ENCODE measurements at places on chromosomes 3 and 15. TPM values are rescaled to one million over a fixed set of nuclear protein-coding genes. Genes with fewer than 3 reads are reported as not detected.

DNA sequence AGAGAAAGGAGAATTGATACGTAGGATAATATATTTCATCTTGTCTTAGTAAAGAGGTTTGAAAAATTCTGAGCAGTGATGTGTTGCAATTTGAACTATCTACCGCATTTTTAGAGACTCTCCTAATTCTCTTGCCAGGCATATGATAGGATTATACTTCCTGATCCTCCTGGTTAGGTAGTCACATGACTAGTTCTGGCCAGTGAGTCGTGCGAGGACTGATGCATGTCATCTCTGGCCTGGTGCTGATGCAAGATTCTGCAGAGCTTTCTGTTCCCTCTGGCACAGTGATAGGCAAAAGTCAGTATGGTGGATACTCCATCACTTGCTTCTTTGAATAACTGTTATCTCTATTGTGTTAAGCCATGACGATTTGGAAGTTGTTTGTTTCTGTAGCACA, 277.6 kb upstream of the NAALADL2 start:
- DNase-seq: no peak

- no peak for DNase-seq
Measured at GRCh38 chr15:95138604-95139270, 907.4 kb downstream of the MCTP2 start.

DNA sequence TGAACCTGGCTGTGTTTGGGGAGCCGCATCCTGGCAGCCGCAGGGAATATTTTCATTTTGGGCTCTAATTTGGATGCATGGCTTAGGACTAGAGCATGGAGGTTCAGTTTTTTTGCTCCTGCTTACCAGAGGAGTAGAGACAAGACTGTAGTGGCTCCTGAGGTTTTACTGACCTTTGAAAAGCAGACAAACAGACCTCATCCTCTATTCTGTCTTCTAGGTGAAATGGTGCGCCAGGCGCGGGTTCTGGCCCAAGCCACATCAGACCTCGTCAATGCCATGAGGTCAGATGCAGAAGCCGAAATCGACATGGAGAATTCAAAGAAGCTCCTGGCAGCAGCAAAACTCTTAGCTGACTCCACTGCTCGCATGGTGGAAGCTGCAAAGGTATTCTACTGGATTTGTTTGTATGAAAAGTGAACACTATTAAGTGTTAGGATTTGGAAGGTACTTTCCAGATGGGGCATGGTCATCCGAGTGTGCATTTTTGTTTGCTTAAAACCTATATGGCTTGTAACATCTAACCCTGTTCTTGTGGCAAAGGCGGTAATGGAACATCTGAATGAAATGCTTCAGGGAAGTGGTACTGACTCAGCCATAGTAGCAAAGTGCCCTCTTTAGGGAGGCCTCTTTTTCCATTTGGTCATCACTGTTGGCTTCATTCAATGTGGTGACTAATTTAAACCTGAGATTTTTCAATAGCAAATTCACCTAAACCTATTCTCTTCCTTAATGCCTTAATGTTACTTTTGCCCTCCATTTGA, 330.7 kb upstream of the TPM1 start:
- DNase-seq: no peak

DNA sequence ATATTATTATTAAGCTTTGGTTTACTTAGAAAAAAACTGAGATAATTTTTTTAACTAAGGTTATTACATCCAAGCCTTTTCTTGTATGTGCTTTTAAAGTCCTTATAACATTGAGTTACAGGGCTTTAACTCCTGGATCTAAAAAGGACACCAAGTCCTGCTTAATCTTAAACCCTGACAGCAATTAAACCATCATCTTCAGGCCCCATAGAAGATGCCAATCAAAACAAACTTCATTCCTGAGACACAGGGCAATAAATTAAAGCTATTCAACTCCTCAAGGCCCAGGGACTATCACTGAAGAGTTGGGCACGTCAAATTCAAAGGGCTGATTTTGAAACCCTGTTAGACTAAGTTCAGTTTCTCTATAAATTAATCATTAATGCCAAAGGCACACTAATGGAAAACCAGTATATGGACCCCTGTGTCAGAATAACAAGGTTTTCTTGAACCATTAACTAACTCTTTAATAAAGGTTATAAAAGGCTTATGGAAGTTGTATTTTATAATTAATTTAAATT, 1152.6 kb downstream of the NSUN3 start:
- no peak for DNase-seq

GRCh38 chr3:150603980-150604319, 829 bp downstream of the SELENOT start:
- DNase-seq: no peak

- DNase-seq: no peak
Measured at GRCh38 chr3:131812433-131812832, 222.4 kb downstream of the CPNE4 start.

DNA sequence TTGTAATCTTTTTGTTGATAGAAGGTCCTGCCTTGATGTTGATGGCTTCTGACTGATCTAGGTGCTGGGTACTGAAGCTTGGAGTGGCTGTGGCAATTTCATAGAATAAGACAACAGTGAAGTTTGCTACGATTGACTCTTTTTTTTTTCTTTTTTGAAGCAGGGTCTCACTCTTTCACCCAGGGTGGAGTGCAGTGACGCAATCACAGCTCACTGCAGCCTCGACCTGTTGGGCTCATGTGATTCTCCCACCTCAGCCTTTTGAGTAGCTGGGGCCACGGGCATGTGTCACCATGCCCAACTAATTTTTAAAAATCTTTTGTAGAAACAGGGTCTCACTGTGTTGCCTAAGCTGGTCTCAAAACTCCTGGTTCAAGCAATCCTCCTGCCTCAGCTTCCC, 14.2 kb downstream of the ARID3B start:
- no peak for DNase-seq

GRCh38 chr3:84905556-84905920, 53.3 kb upstream of the CADM2 start:
- no peak for DNase-seq

GRCh38 chr3:186997061-186997460, 66.7 kb downstream of the ST6GAL1 start:
- DNase-seq: no peak

DNA sequence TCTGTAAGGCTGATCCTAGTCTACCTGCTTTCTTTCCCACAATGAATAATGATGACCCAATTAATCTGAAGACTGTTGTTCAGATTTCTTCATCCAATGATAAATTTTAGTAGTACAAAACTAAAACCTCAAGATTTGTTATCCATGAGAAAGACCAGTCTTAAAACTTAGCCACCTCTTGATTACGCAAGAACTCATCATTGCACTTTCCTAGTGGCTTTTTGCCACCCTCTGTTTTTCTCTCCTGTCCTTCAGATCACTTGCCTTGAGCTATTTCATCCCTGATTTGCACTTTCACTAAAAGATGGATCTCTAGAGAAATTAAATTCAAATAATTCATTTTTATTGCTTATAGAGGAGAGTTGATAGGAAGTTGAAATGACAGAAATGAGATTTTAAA, 142.7 kb upstream of the RBMS3 start:
- no peak for DNase-seq

DNA sequence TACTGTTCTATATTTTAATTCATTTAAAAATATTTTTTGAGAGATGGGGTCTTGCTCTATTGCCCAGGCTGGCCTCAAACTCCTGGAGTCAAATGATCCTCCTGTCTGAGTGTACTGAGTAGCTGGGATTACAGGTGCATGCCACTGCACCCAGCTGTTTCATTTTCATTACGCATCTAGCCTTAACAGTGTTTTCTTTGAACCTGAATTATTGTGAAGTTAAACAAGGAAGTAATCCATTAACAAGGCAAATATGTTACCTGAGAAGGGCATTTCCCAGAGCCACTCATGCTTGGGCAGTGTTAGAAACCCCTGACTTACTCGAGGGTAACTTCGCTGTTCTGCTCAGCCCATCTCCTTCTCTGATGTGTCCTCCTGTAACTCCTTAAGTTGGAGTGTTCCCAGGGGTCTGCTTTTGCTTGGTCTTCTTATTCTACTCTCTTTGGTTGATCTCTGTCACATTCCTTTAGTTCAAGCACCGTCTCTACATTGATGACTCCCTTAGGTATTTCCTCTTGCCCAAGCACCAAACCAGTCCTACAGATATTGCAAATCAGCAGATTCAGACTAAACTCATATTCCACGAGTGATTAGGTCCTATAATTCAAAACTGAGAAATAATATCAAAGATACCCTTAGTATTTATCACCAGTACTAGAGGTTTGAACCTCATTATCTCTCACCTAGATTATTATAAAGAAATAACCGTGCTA, 107.9 kb downstream of the STAC start:
- peak; percentile 74 for DNase-seq

DNA sequence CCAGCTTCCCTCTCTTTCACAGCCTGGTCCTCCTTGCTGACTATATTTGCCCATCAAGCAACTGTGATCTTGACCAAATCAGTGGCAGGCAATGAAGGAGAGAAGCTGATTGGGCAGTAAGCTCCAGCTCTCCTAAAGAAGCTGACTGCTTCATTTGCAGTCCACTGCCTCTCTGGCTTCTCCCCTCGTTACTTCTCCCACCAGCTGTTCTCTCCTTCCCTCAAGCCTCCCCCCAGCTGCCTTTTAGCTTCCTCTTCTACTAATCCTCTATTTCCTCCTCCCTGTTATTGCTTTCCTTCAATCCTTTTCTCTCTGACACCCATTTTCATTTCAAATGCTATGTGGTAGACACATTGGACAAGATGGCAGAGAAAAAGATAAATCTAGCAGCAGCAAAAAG, 474.7 kb upstream of the UBE2E2 start:
- DNase-seq: no peak

DNA sequence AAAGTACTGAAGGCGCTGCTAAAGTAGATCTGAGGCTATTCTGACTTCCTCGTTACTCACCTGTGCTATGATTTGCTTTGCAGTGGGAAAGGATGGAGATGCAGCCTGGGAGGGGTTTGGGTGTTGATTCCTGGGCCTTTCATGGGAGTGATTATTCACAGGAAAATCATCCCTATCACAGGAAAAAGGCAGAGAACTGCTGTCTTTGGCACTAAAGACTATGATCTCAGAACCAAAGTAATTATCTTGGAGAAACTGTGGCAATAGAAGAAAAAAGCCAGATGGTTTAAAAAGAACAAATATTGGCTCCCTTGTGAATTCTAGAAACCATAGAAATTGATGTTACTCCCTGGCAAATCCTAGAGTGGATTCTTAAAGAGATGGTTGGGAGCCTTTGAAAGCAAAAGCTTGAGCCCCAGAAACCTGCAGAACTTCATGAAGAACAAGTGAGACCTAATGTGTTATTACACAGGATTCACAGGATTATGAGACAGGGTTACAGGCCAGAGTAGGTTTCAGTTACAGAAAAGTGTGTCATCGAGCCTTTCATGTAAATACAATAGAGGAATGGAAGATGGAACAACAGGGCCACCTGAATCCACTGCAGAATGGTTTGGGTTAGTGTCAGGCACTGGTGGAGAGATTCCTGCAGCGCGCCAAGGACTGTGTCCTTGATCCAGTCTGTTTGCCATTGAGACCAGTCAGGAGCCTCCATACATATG, 85.7 kb downstream of the OXNAD1 start:
- no peak for DNase-seq

DNA sequence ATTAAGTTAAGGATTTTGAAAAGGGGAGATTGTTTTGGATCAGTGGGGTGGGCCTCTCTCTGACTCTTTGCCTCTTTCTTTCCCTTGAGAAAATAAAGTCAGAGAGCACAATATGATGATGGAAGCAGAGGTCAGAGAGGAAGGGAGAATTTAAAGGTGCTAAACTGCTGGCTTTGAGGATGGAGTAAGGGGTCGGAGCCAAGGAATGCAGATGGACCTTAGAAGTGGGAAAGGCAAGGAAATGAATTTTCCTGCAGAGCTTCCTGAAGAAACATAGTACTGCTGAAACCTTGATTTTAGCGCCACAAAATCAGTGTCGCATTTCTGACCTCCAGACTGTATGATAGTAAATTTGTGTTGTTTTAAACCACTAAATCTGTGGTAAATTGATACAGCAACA, 317.4 kb downstream of the NAALADL2 start:
- DNase-seq: no peak

GRCh38 chr3:12143949-12144504, 14.7 kb downstream of the TIMP4 start:
- no peak for DNase-seq

DNA sequence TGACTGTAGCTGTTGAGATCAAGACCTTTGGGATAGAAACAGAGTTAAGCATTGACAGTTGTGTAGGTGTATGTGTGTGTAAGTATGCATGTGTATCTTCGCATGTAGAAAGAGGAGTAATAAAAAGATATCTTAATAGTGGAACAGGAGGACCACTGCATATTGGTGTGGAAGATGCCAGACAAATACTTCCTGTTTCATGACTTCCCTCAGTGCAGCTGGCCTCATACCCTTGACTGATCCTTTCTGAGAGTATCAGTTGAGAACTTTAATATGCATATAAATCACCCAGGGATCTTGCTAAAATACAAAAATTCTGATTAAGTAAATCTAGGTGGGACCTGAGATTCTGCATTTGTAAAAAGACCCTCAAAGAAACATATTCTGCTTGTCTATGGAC, 8.5 kb upstream of the ZBED2 start:
- no peak for DNase-seq

GRCh38 chr3:69848113-69848512, 108.8 kb downstream of the MITF start:
- DNase-seq: no peak

GRCh38 chr3:120555657-120556509, 40.3 kb upstream of the NDUFB4 start:
- DNase-seq: no peak

- no peak for DNase-seq
Measured at GRCh38 chr3:32109256-32109655, 2.8 kb downstream of the GPD1L start.

GRCh38 chr3:38658841-38659240, 9.4 kb upstream of the SCN5A start:
- no peak for DNase-seq

- no peak for DNase-seq
Measured at GRCh38 chr15:66795851-66796250, 93.8 kb downstream of the SMAD6 start.

GRCh38 chr3:120587332-120587975, 8.7 kb upstream of the NDUFB4 start:
- no peak for DNase-seq

DNA sequence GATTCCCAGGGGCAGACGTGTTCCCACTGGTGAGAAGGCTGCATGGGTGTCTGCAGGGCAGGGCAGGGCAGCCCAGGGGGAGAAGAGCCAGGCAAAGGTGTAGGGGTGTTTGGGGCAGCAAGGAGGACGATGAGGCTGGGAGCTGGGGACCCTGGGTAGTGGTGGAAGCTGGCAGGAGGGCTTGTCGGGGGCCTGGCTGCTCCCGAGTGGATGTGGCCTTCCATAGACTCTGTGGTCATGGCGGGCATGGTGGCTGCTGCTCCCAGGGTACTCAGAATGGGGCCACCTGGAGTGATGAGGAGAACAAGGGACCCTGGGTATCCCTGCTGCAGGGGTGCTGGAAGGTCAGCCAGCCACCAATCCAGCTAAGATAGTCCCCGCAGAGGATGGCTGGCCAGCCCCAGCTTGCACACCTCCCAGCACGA, 107.5 kb downstream of the WNT7A start:
- DNase-seq: no peak

- no peak for DNase-seq
Measured at GRCh38 chr3:117128872-117129271, 419.3 kb downstream of the TUSC7 start.

TMEM108 gene
- 2.1 TPM for total RNA-seq

UBR1 gene
- 19.0 TPM for total RNA-seq

SLC22A13 gene
- 0.34 TPM for total RNA-seq

HGD gene
- 0.88 TPM for total RNA-seq

PFN2 gene
- total RNA-seq: 97.1 TPM

KIF7 gene
- total RNA-seq: 5.4 TPM

GOLGA8R gene
- total RNA-seq: 1.0 TPM

TMEM212 gene
- total RNA-seq: not detected

FOXB1 gene
- total RNA-seq: 0.55 TPM

ZIC1 gene
- not detected for total RNA-seq

GXYLT2 gene
- 9.3 TPM for total RNA-seq

DMXL2 gene
- total RNA-seq: 31.7 TPM

HCN4 gene
- 1.4 TPM for total RNA-seq

Measured in kidney epithelial cell (primary cell).